ENCODE measurements at places on chromosomes 2 and 18. TPM values are rescaled to one million over a fixed set of nuclear protein-coding genes. Genes with fewer than 3 reads are reported as not detected.

GRCh38 chr2:222572264-222572721 is 83.6 kb downstream of the FARSB start:
- H3K27me3 ChIP-seq: no peaks in the 10 kb centered on the region
- DNase-seq: no peak
- no peak overlapping the region for H3K27ac ChIP-seq
- H3K36me3 ChIP-seq: peaks cover 4% of the 10 kb centered on the region
- H3K4me1 ChIP-seq: no peaks in the 10 kb centered on the region

DNA sequence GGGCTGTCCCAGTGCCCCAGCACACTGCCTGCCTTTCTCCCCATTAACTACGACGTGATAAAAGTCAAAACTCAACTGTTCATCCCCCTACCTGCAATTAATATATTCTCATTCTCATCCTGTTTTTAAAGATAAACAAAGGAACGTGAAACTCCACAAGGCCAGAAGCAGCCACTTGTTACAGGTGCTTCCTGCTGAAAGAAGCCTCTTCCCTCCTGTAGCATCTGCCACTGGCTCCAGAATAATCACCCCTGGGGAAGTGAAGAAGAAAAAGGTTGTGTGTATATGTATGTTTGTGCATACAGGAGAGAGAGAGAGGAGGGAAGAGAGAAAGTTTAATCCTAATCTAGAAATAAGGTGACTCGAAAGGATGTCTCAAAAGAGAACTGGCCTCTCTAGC is 27.1 kb downstream of the KIAA2012 start:
- H3K27me3 ChIP-seq: no peaks in the 10 kb centered on the region
- no peak overlapping the region for H3K27ac ChIP-seq
- peaks cover 2% of the 10 kb centered on the region for H3K4me1 ChIP-seq
- no peak for DNase-seq
- no peaks in the 10 kb centered on the region for H3K36me3 ChIP-seq

DNA sequence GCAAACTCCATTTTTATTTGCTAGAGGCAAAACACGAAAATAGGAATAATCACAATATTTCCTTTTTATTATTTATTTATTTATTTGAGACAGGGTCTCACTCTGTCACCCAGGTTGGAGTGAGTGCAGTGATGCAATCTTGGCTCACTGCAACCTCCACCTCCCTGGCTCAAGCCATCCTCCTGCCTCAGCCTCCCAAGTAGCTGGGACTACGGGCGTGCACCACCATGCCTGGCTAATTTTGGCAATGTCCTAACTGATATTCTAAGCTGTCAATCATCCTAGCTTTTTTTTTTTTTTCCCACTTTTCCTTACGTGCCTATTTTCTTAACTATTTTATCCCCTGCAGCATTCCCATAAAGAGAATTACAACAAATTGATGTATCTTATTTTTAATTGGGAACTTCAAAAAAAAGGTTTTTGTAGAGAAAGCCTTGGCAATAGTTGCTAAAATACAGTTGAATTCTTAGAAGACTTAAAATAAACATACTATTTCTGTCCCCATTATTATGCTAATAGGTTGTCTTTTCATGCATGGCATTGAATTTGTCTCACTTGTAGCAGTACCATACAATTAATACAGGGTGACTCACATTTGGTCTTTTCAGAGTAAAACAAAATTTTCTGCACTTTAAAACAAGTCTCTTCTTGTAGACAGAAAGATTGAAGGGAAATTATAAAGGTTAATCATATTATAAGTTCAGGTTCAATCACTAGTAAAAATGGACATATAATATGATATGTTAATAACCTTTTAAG is 153.5 kb downstream of the SLC39A10 start:
- H3K27ac ChIP-seq: no peak overlapping the region
- DNase-seq: no peak
- no peak overlapping the region for H3K4me3 ChIP-seq
- no peaks in the 10 kb centered on the region for H3K36me3 ChIP-seq

GRCh38 chr2:48767330-48767729 is 11.8 kb upstream of the LHCGR start:
- no peaks in the 10 kb centered on the region for H3K36me3 ChIP-seq
- H3K27me3 ChIP-seq: no peaks in the 10 kb centered on the region
- H3K4me1 ChIP-seq: no peaks in the 10 kb centered on the region
- H3K27ac ChIP-seq: no peak overlapping the region
- no peak for DNase-seq
- no peak overlapping the region for H3K4me3 ChIP-seq

DNA sequence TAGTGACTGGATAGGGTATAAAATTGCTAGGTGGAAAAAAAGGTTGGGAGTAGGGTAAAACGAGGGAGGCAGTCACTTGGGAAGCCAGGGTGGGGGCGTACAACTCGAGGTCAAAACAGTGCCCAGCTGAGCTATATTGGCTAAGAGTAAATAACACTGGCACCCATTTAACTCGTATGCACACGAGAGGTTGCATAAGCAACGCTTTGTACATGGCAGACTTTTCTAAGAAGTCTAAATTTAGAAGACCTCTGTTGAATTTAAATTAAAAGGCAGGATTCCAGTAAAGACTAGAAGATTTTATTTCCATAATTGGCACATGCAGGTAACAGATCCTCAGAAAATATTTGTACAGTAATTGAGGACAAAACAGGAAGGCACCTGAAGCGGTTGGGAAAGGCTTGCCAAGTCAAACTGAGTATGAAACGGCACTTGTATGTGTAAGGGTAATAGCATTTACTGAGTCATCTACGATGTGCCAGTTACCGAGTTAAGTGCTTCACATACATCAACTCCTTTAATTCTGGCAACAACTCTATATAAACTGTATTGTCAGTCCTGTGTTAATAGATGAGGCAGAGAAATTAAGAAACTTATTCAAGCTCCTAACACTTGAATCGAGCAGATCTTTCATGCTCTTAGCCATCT is 1.4 kb upstream of the MALT1 start:
- H3K27me3 ChIP-seq: no peaks in the 10 kb centered on the region
- no peak overlapping the region for H3K4me3 ChIP-seq
- no peak overlapping the region for H3K27ac ChIP-seq
- no peaks in the 10 kb centered on the region for H3K36me3 ChIP-seq
- peaks cover 5% of the 10 kb centered on the region for H3K4me1 ChIP-seq

- H3K36me3 ChIP-seq: no peaks in the 10 kb centered on the region
- no peak overlapping the region for H3K4me3 ChIP-seq
- no peaks in the 10 kb centered on the region for H3K4me1 ChIP-seq
- no peak for DNase-seq
- H3K27me3 ChIP-seq: no peaks in the 10 kb centered on the region
These were observed 114.4 kb upstream of the GLS start for GRCh38 chr2:190766174-190766572.

DNA sequence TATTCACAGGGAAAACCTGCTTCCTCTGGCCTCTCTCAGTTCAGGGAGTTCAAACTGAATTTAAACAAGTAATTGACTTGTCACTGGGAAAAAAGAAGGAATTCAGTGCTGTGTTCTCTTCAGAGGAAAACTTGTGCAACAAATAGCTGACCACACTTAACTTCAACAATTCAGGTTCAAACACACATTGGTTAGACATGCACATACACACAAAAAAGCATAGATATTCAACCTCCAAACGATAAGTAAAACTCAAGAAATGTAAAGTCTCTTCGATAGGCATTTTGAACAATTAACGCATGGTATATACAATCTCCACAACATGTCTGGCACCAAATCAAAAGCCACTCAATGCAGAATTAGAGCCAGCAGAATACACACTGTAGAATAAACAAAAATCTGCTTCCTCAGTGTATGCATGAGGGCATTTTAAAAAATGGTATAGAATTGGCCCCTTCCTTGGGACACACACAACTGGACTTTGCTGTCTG is 269.0 kb downstream of the TCF4 start:
- no peak overlapping the region for H3K4me3 ChIP-seq
- no peaks in the 10 kb centered on the region for H3K36me3 ChIP-seq
- peaks cover 2% of the 10 kb centered on the region for H3K4me1 ChIP-seq
- no peaks in the 10 kb centered on the region for H3K27me3 ChIP-seq

- no peak for DNase-seq
- H3K36me3 ChIP-seq: no peaks in the 10 kb centered on the region
- H3K4me1 ChIP-seq: peaks cover 10% of the 10 kb centered on the region
- H3K27me3 ChIP-seq: no peaks in the 10 kb centered on the region
- H3K4me3 ChIP-seq: no peak overlapping the region
- H3K27ac ChIP-seq: no peak overlapping the region
These were observed 17.0 kb downstream of the TLK1 start for GRCh38 chr2:171143670-171144062.

- no peaks in the 10 kb centered on the region for H3K27me3 ChIP-seq
- no peak overlapping the region for H3K4me3 ChIP-seq
- no peaks in the 10 kb centered on the region for H3K4me1 ChIP-seq
- no peak overlapping the region for H3K27ac ChIP-seq
These were observed 238.3 kb downstream of the TCF4 start for GRCh38 chr18:55349685-55350084.

DNA sequence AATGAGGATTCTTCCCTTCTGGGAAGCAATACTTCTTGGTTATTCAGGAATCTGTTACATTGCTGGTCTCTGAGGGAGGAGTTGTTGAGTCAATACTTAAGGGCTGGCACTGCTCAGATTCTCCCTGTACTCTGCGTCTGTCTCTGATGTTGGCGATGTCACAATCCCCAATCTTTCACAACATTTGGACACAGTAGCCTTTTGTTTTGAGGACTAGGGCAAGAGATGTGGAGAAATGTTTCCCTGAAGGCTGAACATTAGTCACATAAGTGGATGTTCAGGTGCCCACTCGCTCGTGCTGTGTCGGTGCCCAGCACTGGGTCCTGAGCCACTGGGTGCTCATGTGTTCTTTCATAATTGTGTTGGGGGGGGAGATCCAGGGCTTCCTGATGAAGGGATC is 55.0 kb downstream of the MAPK4 start:
- H3K36me3 ChIP-seq: no peaks in the 10 kb centered on the region
- H3K27me3 ChIP-seq: no peaks in the 10 kb centered on the region
- peaks cover 3% of the 10 kb centered on the region for H3K4me1 ChIP-seq

DNA sequence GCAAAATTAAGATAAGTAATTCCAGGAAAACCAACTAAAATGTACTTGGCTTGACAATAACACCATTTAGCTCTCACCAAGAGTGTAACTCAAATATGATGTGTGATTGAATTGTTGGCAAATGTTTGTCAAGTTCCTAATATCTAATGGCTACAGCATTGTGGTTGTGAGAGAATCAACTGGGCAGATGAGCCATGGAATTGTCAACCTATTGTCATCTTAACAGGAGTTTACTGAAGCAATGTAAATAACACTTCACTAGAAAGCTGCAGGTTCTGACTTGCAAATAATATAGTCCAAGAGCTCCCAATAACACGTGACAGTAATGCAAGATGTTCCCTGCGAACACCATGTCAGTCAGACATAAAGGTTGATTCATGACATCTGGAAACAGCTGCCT is 495.2 kb upstream of the MEIS1 start:
- H3K27ac ChIP-seq: no peak overlapping the region
- no peaks in the 10 kb centered on the region for H3K36me3 ChIP-seq
- H3K4me1 ChIP-seq: no peaks in the 10 kb centered on the region
- DNase-seq: peak; percentile 18
- no peak overlapping the region for H3K4me3 ChIP-seq

GRCh38 chr18:47397671-47398319 is 146.3 kb upstream of the SKOR2 start:
- no peak overlapping the region for H3K27ac ChIP-seq
- H3K36me3 ChIP-seq: no peaks in the 10 kb centered on the region
- no peak overlapping the region for H3K4me3 ChIP-seq
- peak; percentile 3 for DNase-seq
- no peaks in the 10 kb centered on the region for H3K27me3 ChIP-seq

DNA sequence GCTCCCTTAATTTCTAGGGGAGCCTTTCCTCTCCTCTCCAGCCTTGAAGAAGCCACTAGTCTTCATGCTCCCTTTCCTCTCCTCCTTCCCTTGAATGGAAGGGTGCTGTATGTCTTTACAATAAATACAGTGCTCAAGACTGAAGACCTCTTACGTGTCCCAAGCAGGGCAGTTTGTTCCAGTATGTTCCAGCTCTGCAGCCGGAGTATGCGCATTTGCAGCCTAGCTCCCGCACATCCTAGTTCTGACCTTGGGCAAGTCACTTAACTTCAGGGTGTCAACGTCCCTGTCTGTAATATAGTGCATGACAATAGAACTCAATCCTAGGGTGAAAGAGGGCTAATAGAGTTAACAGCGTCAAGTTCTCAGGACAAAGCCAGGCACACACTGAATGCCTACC is 208.0 kb downstream of the HAUS1 start:
- no peaks in the 10 kb centered on the region for H3K36me3 ChIP-seq
- H3K4me3 ChIP-seq: no peak overlapping the region
- no peak for DNase-seq
- H3K4me1 ChIP-seq: no peaks in the 10 kb centered on the region
- H3K27ac ChIP-seq: no peak overlapping the region

DNA sequence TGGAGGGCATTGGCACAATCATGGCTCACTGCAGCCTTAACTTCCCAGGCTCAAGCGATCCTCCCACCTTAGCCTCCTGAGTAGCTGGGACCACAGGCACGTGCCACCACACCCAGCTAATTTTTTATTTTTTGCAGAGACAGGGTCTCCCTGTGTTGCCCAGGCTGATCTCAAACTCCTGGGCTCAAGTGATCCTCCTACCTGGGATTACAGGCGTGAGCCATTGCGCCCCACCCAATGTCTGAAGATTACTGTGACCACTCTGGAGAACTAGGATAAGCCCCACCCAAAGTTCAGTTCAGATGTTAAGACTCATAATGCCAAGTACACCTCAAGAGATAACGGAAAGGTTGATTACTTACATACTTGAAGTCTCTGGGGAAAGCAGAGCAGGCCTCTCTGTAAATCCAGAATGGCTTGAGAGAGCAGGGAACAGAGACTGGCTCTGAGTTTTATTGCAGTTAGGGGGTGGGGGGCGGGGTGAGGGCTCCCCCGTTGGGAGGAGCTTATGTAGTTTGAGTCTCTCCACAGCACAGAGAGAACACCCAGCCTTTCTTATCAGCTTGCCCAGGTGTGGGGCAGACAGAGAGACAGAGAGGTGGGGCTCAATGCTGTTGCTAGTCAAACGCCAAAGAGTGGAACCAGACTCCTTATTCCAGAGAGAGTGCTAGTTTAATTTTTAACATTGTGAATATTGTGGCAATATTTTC is 26.5 kb upstream of the ERICH2 start:
- H3K36me3 ChIP-seq: no peaks in the 10 kb centered on the region
- H3K4me1 ChIP-seq: no peaks in the 10 kb centered on the region
- no peak overlapping the region for H3K4me3 ChIP-seq
- H3K27ac ChIP-seq: no peak overlapping the region
- H3K27me3 ChIP-seq: no peaks in the 10 kb centered on the region

The LOXL3 gene
- 5.9 TPM for total RNA-seq

The BCL2 gene
- 8.6 TPM for total RNA-seq

The MRPL53 gene
- total RNA-seq: 23.3 TPM

The GDF7 gene
- total RNA-seq: 0.54 TPM
